Activated CD8-positive, alpha-beta T cell treated with anti-CD3 and anti-CD28 coated beads, Interleukin-2, amount 10 ng/mL, durations not matched to agents 7 days and 5 days (primary cell): ENCODE measurements at places on chromosomes 2 and 18.

DNA sequence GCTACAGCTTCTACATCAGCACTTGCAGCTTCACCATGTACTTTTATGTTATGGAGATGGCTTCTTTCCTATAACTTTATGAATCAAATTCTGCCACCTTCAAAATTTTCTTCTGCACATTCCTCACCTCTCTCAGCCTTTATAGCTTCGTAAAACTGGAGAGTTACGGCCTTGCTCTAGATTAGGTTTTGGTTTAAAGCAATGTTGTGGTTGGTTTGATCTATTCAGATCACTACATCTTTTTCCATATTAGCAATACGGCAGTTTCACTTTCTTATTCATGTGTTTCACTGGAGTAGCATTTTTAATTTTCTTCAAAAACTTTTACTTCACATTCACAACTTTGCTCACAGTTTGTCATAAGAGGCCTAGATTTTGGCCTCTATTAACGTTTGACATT, 242.9 kb upstream of the GYPC start:
- DNase-seq = no peak

DNA sequence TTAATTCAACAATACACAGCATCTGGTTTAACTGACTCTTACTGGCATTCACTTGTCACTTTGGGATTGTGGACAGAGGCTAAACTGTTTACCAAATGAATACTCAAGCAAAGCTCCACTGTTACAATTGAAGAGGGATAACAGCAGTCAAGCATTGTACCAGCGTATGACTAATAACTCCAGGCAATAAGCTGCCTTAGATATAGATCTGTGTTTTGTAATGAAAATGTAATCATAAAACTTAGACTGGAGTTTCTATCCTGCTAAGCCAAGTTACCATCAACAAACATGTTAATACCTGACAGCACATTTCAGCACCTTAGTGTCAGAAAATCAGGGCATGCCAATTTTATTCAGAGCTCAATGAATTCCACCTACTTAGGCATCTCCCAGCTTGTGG, 889.5 kb downstream of the EPHA4 start:
- DNase-seq = no peak

DNA sequence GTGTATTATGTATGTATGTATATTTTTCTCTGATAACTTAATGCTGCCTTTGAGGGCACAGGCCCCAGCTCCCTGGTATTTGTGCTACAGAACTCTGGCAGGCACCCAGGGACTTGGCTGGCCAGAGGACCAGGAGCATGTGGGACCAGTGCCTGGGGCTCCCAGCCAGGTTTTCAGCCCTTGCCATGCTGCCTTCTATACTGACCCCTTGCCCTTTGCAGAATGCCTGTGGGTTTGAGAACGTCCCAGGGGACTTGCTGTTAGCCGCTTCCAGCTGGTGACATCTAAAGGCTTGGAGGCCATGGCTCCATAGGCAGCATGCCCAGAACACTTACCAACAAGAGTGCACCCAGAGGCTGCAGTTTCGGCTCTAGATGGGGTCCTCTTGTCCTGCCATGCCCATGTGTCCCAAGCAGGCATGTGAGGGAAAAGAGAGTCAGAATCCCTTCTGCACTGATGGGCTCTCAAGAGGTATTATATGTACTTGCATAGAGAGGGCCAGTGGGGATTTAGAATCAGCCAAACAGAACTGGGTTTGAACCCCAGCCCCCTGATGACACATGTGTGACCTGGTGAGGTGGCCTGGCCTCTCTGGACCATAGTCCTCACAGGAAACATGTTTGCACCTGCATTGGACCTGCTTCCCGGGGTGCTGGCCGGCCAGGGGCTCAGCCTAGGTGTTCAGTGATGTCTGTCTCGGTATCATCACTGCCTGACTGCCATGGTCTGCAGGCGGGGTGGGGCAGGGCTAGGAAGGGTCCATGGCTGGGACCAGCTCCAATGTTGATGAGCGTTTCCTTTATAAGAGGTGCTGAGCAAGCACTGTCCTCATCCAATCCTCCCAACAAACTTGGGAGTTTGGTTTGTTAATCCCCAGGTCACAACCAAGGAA, 119.2 kb upstream of the FHL2 start:
- DNase-seq = no peak

- DNase-seq = no peak
These were observed 205.4 kb downstream of the RAB3GAP1 start for GRCh38 chr2:135257383-135258090.

DNA sequence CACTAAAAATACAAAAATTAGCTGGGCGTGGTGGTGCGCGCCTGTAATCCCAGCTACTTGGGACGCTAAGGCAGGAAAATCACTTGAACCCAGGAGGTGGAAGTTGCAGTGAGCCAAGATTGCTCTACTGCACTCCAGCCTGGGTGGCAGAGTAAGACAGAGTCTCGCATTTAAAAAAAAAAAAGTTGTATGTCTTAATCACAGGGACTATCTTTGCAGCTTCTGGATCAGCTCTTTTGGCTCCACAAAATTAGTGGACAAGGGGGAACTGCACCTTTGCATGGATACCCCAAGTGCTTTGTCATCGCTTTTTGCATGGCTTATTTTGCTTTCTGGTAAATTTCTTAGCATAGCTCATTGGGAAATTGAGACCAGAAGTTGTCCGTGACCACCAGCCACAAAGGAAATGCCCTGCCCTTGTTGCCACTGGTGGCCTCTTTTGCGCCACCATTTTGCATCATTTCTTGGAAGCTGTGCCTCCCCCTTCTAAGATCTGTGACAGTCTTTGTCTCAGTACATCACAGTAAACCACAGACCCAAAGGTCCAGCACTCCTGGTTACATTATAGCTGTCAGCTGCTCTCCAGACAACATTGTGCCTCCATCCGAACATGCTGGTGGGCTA, 43.9 kb upstream of the PCBP1 start:
- peak; percentile 79 for DNase-seq

- DNase-seq = no peak
These were observed 6.3 kb upstream of the ID2 start for GRCh38 chr2:8675543-8675942.

DNA sequence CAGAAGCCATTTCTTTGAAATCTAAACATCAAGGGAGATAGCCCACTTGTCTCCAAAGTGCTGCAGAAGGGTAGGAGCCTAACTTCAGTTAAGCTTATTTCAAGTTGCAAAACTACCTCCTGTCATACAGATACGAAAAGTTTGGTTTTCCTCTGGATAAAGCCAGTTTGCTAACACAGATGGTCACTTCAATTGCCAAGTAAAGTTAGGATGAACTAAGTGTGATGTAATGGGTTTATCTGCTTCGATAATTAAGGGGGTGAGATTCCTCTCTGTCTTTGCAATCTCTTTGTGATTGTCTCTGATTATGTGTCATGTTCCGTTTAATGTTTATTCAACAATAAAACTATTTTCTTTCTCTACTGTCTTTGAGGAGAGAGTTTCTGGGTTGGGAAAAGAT, 156.4 kb downstream of the SLC39A10 start:
- DNase-seq = no peak

GRCh38 chr2:160208655-160209515, 8.8 kb upstream of the ITGB6 start:
- no peak for DNase-seq

GRCh38 chr2:9122367-9122766, 84.2 kb upstream of the ASAP2 start:
- no peak for DNase-seq

GRCh38 chr2:157056200-157056676, 201.3 kb upstream of the GALNT5 start:
- DNase-seq = no peak

DNA sequence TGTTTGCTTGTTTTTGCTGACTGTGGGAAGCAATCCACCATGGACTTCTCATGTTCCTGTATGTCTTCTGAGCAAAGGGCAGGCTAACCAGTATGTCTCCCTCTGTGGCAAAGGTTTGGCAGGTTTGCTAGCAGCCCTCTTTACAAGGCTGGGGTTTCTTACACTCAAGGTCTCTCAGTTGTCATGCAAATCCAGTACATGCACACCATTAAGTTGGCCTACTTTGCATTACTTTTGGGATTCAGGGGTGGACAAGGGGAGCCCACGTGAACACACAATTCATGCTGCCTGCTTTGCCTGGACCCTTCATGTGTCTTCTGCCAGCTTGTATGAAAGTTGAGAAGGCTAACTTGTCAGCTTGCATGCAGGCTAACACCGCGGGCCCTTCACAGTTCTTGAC, 134.9 kb downstream of the LRRTM4 start:
- no peak for DNase-seq

GRCh38 chr2:24012521-24013188, 2.8 kb downstream of the MFSD2B start:
- no peak for DNase-seq

DNA sequence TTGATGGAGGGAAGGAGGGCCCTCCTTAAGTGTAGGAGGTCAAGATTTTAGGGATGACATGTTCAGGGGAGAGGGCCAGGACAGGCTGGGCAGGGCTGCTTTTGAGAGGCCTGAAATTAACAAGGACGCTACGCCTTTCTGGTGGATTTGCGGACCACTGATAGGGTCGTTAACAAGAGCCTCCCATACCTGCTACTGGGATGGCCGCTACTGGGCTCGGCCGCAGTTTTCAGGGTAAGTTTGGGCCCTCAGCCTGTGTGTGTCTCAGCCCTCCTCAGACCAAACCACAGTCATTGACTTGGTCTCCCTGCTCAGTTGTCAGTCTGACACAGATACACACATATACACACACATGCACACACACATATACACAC, 180.9 kb downstream of the SMAD2 start:
- DNase-seq = no peak

GRCh38 chr2:170486730-170487129, 228.4 kb upstream of the SP5 start:
- DNase-seq = no peak

DNA sequence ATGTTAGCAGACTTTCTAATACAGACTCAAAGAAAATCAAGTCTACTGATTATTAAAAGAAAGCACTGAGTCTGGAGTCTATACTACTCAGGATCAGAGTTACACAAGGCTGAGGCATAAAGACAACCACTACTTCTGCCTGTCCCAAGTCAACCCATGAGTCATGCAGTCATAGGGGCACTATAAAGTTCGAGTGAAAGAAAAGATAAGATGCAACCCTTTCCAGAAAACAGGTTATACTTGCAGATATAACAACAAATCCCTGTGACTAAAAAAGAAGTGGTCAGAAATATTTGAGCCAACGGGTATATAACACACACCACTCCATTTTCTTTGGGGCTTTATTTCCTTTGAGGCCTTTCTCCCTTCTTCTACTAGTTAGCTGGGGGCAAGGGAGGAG, 18.6 kb upstream of the SCRN3 start:
- DNase-seq = no peak

- no peak for DNase-seq
These were observed 104.9 kb downstream of the EIPR1 start for GRCh38 chr2:3272761-3273160.

- DNase-seq = no peak
These were observed 256.6 kb upstream of the NCKAP5 start for GRCh38 chr2:133824869-133825268.

- no peak for DNase-seq
These were observed 437.4 kb upstream of the SALL3 start for GRCh38 chr18:78542204-78542603.

GRCh38 chr2:106116248-106116647, 77.9 kb downstream of the UXS1 start:
- no peak for DNase-seq

DNA sequence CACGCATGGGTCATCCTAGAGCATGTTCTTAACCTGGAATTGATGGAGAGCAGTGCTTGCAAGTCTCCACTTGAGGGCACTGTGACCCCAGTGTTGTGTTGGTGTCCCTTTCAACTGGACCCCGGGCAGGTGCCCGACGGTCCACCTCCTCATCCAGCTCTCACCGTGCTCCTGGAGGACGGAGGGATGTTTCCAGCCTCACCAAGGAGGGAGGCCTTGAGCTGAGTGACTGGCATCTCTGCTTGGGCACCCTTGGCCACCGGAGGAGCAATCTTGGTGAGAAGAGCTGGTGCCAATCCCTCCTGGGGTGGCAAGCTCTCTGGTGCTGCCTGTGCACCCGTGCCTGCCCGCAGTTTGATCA, 45.4 kb upstream of the ASB18 start:
- DNase-seq = no peak

- no peak for DNase-seq
These were observed 41.6 kb downstream of the SEMA4F start for GRCh38 chr2:74695663-74696062.

- no peak for DNase-seq
These were observed 82.6 kb downstream of the CERKL start for GRCh38 chr2:181574321-181574720.

GRCh38 chr2:28710545-28710944, 41.1 kb upstream of the PPP1CB start:
- no peak for DNase-seq

DNA sequence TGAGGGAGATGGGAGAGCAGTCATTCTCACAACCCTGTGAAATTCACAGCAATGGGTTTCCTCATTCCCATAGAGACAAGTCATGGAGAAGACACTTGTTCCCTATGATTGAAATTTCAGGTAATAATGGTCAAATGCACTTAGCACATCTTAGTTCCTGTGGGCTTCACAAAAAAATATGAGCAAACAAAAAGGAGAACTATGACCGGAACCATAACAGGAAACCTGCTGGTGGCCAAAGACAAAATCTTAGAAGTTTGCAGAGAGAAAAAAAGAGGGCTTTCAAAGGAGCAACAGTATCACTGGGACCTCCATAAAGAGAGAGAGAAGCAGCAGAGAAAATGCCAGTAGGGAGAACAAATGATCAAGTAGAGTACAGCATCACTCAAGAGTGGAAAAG, 138.9 kb upstream of the APCDD1 start:
- no peak for DNase-seq

GRCh38 chr18:56545464-56545863, 92.9 kb downstream of the TXNL1 start:
- DNase-seq = no peak

GRCh38 chr18:77038182-77038858, 94.3 kb downstream of the MBP start:
- no peak for DNase-seq

GRCh38 chr2:53739032-53739431, 28.6 kb upstream of the CHAC2 start:
- no peak for DNase-seq

DNA sequence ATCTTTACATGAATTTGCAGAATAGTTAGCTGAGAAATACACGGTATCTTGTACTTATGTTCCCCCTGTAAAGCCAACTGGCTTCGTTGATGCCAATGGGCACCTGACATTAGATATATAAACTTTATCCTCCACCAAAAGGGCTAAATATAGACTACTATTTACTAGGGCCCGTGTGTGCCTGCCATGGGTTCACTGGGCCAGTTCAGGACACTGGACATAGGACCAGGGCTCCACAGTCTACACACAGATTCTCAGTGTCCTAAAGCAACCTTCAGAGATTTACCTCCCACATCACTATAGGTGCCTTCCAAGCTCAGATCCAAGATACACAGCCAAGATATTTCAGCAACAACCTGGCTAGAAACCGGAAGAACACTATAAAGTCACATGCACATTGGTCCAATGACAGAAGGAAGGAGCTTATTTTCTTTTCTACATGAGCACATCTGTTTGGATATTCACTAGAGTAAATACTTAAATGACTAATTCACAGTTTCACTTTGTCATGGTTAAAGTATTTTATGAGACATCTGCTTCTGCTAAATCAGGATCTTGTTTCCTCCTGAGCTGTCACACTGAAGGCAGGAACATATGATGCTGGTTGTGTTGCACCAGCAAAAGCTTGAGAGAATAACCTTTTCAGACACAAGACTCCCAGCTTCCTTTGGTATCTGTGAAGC, 95.1 kb downstream of the MYO5B start:
- no peak for DNase-seq
